ENCODE measurements at places on chromosomes 1 and 21.

GRCh38 chr1:921011-921837, 2.5 kb upstream of the SAMD11 start:
- H3K27me3 ChIP-seq: peaks cover 82% of the 10 kb centered on the region
- no peak overlapping the region for H3K4me3 ChIP-seq
- H3K4me1 ChIP-seq: peaks cover 4% of the 10 kb centered on the region
- H3K36me3 ChIP-seq: no peaks in the 10 kb centered on the region
- DNase-seq: no peak

DNA sequence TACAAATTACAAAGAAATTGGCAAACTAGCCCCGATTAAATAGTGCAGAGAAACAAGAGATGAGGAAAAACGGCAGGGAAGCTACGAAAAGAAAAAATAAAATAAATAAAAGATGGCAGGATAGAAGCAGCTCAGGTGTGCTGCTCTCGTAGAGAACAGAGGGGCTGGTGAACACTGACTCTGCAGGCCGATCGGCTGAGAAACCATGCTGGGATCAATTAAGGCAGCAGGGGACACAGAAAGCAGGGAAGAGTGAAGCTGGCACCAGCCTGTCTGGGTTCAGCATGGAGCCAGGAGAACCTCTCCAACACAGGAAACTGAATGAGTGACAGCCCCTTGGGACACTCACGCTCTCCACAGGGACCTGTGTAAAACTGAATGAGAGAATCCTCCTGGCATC, 39.5 kb upstream of the TMPRSS15 start:
- no peak for DNase-seq
- no peaks in the 10 kb centered on the region for H3K27me3 ChIP-seq
- H3K36me3 ChIP-seq: no peaks in the 10 kb centered on the region
- no peaks in the 10 kb centered on the region for H3K4me1 ChIP-seq
- no peak overlapping the region for H3K27ac ChIP-seq

DNA sequence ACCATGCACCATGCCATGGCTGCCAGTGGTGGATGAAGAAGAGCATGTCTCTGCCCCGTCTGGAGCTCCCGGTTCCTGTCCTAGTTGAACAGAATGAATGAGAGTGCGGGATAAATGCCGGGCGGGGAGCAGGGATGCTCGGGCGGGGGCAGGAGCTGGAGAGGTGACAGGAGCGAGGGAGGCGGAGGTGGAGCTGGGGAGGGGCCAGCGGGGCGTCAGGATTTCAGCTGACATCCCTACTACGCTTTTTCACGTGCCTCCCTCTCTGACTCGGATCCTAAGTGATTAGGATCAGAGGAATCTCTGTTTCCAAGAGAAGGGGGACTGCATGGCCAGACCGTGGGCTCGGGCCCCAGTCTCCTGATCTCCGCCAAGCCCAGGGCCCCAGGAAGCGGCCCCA, 47.3 kb downstream of the TP73 start:
- no peaks in the 10 kb centered on the region for H3K36me3 ChIP-seq
- H3K4me3 ChIP-seq: no peak overlapping the region
- no peaks in the 10 kb centered on the region for H3K27me3 ChIP-seq
- H3K4me1 ChIP-seq: peaks cover 32% of the 10 kb centered on the region
- peak overlapping the region; percentile 60 for H3K27ac ChIP-seq

DNA sequence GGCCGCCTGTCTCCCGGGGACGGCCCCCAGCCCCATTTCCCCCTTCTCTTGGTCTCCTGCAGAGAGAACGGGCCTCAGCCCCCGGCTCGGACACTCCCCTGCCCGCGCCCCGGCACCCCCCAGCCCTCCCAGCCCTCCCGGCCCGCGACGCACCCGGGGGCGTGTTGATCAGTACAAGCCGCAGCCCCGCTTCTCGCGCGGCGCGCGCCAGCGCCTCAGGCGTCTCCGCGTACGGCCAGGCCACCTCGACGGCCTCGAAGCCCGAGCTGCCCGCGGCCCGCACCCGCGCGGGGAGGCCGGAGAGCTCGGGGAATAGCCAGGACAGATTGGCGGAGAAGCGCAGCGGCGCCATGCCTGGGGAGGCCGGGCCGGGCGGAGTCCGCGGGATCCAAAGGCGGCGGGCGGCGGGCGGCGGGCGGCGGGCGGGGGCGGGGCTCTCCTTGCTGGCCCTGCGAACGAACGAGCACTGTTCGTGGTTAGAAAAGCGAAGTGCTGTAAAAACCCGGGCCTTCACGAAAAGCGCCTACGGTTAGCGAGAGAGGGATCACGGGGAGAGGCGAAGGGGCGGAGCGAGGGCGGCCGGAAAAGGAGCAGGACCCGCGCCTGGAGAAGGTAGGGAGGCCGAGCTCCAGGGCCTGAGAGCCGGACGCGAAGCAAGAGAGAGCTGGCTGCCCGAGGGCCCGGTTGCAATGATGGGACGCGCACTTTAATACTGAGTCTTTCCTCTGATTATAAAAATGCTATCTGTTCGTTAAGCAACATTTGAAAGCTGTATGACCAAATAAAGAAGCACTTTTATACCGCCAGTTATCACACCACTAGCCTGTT, at the start of gene HYI:
Gene HYI (minus strand): TSS at position 490 of the 828 bp plus-strand sequence. CDS start 138 bp downstream, at position 352.
- no peaks in the 10 kb centered on the region for H3K27me3 ChIP-seq
- no peak for DNase-seq
- peaks cover 16% of the 10 kb centered on the region for H3K4me1 ChIP-seq
- peaks cover 36% of the 10 kb centered on the region for H3K36me3 ChIP-seq
- H3K27ac ChIP-seq: peak within 1 kb of the TSS; percentile 98
- H3K4me3 ChIP-seq: peak within 1 kb of the TSS; percentile 44

- no peak overlapping the region for H3K4me3 ChIP-seq
- H3K4me1 ChIP-seq: peaks cover 29% of the 10 kb centered on the region
- peak overlapping the region; percentile 98 for H3K27ac ChIP-seq
- H3K36me3 ChIP-seq: peaks cover 41% of the 10 kb centered on the region
- DNase-seq: no peak
- no peaks in the 10 kb centered on the region for H3K27me3 ChIP-seq
Observed at GRCh38 chr1:20497506-20497905, 10.4 kb downstream of the MUL1 start.

DNA sequence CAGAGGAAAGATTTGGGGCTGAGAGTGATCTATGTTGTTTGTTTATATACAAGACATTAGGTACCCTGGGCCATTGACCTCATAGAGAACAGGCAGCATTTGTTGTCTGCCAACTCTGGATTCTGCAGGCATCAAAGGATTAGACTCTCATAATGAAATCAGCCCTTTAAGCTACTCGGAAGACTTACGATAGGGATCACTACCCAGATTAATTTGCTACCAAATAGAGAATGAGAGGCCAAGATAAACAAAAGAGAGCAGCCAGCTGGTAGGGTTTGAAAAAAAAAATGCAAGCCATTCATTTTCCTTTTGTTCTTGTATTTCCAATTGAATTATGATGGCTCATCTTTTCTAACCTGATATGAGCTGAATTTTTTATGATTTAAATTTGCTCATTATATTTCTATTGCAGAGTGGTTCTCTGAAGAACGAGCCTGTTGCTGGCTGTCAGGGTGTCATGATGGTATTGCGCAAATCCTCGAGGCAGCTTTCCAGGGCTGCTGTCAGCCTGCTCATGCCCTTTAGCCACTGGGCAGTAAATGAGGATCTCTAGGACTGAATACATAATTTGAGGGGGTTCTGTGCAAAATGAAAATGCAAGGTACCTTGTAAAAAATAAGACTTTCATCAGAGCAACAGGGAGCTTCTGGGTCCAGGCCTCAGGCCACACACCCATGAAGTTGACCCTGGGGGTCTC, 116.4 kb upstream of the KCNJ15 start:
- H3K4me1 ChIP-seq: peaks cover 59% of the 10 kb centered on the region
- H3K4me3 ChIP-seq: no peak overlapping the region
- no peak for DNase-seq
- peak overlapping the region; percentile 98 for H3K27ac ChIP-seq
- H3K27me3 ChIP-seq: no peaks in the 10 kb centered on the region
- no peaks in the 10 kb centered on the region for H3K36me3 ChIP-seq

- H3K27me3 ChIP-seq: no peaks in the 10 kb centered on the region
- H3K36me3 ChIP-seq: no peaks in the 10 kb centered on the region
- H3K4me1 ChIP-seq: no peaks in the 10 kb centered on the region
- no peak for DNase-seq
Observed at GRCh38 chr1:36326499-36326898, 3.1 kb upstream of the EVA1B start.

- H3K27ac ChIP-seq: no peak overlapping the region
- H3K4me3 ChIP-seq: no peak overlapping the region
- peaks cover 10% of the 10 kb centered on the region for H3K4me1 ChIP-seq
- no peaks in the 10 kb centered on the region for H3K36me3 ChIP-seq
- DNase-seq: no peak
- no peaks in the 10 kb centered on the region for H3K27me3 ChIP-seq
Observed at GRCh38 chr1:23657659-23658275, 33.8 kb upstream of the RPL11 start.

- no peak overlapping the region for H3K4me3 ChIP-seq
- no peaks in the 10 kb centered on the region for H3K27me3 ChIP-seq
- H3K36me3 ChIP-seq: peaks cover 10% of the 10 kb centered on the region
- H3K27ac ChIP-seq: no peak overlapping the region
- DNase-seq: no peak
Observed at GRCh38 chr1:6365047-6365446, 28.5 kb downstream of the ACOT7 start.

- H3K27me3 ChIP-seq: no peaks in the 10 kb centered on the region
- H3K4me3 ChIP-seq: no peak overlapping the region
- DNase-seq: no peak
- H3K27ac ChIP-seq: no peak overlapping the region
Observed at GRCh38 chr1:113683384-113684152, 75.7 kb downstream of the PHTF1 start.

DNA sequence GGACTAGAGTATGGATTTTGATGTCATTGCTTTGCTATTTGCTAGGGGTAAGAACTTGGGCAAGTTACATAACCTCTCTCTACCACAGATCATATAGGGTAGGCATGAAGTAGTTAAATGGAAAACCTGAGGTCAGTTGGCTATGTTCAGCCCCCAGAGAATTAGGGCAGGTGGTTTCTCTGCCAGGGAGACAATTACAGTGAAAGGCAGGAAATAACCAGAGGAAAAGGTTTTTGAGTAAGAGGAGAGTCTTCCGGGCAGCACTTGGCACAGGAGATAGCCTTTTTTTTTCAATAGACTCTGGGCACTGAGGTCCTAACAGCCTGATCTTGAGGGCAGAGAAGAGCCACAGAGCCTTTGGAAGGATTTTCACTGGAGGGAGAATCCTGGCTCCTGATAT, 16.7 kb upstream of the SERBP1 start:
- no peak overlapping the region for H3K27ac ChIP-seq
- no peaks in the 10 kb centered on the region for H3K27me3 ChIP-seq
- H3K4me1 ChIP-seq: no peaks in the 10 kb centered on the region

DNA sequence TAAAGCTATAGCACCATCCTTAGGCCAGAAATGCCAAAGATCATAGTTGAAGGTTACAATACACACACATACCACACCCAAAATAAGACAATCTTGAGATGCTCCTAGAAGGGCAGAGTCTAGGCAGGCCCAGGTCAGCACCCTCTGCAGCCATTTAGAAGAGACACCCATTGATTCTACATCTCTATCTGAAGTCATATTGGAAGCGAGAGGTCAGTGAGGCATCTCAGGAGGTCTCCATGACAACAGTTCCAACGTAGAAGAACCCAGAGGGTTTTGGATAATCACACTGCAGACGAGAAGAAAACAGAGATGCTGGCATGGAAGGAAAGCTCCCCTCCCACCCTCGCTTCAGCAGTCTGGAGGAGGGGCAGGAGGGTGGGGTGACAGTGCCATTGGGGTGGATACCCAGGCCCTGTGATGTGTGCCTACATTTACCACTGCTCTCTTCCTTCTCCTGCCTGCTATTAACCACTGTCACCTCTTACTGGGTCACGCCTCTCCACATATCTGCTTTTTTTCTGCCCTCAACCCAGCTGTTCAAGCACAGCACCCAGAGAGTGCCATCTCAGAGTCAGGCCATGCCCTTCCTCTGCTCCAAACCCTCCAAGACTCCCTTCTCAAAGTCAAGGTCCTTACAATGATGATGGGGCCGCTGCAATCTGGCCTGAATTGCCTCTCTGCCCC, 6.2 kb downstream of the TMCO4 start:
- H3K4me1 ChIP-seq: no peaks in the 10 kb centered on the region
- H3K27ac ChIP-seq: no peak overlapping the region
- H3K4me3 ChIP-seq: no peak overlapping the region
- H3K36me3 ChIP-seq: no peaks in the 10 kb centered on the region
- DNase-seq: no peak
- no peaks in the 10 kb centered on the region for H3K27me3 ChIP-seq

DNA sequence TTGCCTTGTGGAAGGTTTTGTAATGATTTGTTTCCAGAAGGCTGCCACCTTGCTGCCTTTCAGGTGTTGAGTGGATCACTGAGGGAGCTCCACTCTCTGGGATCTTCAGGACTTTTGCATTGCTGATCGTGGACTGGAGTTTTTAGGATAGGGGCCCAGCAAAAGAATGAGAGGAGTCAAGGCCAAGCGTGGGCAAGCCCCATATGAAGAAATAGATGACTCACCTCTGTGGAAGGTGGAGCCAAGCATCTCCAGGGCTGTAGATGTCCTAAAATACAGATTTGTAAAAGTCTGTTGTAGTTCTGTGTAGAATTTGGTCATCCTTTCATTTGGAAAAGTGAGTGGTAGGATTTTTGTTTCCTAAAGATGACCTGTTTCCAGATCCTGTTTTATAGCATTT, 67.0 kb downstream of the ST3GAL3 start:
- H3K27ac ChIP-seq: peak overlapping the region; percentile 44
- peaks cover 20% of the 10 kb centered on the region for H3K4me1 ChIP-seq
- no peaks in the 10 kb centered on the region for H3K27me3 ChIP-seq
- no peak overlapping the region for H3K4me3 ChIP-seq
- H3K36me3 ChIP-seq: peaks cover 24% of the 10 kb centered on the region
- DNase-seq: no peak

GRCh38 chr21:45555557-45556301, 13.5 kb upstream of the SLC19A1 start:
- peak; percentile 73 for DNase-seq
- no peaks in the 10 kb centered on the region for H3K36me3 ChIP-seq
- peak overlapping the region; percentile 29 for H3K4me3 ChIP-seq
- peaks cover 8% of the 10 kb centered on the region for H3K4me1 ChIP-seq

GRCh38 chr1:92662048-92662447, 122.9 kb downstream of the EVI5 start:
- H3K4me1 ChIP-seq: no peaks in the 10 kb centered on the region
- H3K4me3 ChIP-seq: no peak overlapping the region
- peaks cover 32% of the 10 kb centered on the region for H3K36me3 ChIP-seq
- no peaks in the 10 kb centered on the region for H3K27me3 ChIP-seq
- no peak for DNase-seq
- H3K27ac ChIP-seq: no peak overlapping the region

GRCh38 chr1:111154021-111154999, 14.3 kb downstream of the CEPT1 start:
- peaks cover 6% of the 10 kb centered on the region for H3K4me1 ChIP-seq
- no peak for DNase-seq
- H3K27ac ChIP-seq: no peak overlapping the region
- no peak overlapping the region for H3K4me3 ChIP-seq
- peaks cover 87% of the 10 kb centered on the region for H3K36me3 ChIP-seq

- no peak within 1 kb of the TSS for H3K27ac ChIP-seq
- no peak within 1 kb of the TSS for H3K4me3 ChIP-seq
- no peaks in the 10 kb centered on the region for H3K4me1 ChIP-seq
- DNase-seq: no peak
- no peaks in the 10 kb centered on the region for H3K36me3 ChIP-seq
Observed at GRCh38 chr1:204870160-204870912, at the start of gene NFASC. TSS of gene NFASC (plus strand) at chr1:204870862. CDS start at chr1:204944316, 73,454 bp downstream.

- H3K36me3 ChIP-seq: no peaks in the 10 kb centered on the region
- H3K27me3 ChIP-seq: no peaks in the 10 kb centered on the region
- no peak overlapping the region for H3K4me3 ChIP-seq
- H3K27ac ChIP-seq: no peak overlapping the region
- DNase-seq: no peak
- H3K4me1 ChIP-seq: no peaks in the 10 kb centered on the region
Observed at GRCh38 chr1:232589812-232590743, 39.9 kb downstream of the SIPA1L2 start.
